GM13976 (cell line): ENCODE measurements at places on chromosomes 4 and X.
A peak's percentile ranks its signal among the peaks of the same experiment; 100 is the strongest.

GRCh38 chr4:2914256-2915126 lies 48.7 kb downstream of the NOP14 start:
- DNase-seq: peak; percentile 58

DNA sequence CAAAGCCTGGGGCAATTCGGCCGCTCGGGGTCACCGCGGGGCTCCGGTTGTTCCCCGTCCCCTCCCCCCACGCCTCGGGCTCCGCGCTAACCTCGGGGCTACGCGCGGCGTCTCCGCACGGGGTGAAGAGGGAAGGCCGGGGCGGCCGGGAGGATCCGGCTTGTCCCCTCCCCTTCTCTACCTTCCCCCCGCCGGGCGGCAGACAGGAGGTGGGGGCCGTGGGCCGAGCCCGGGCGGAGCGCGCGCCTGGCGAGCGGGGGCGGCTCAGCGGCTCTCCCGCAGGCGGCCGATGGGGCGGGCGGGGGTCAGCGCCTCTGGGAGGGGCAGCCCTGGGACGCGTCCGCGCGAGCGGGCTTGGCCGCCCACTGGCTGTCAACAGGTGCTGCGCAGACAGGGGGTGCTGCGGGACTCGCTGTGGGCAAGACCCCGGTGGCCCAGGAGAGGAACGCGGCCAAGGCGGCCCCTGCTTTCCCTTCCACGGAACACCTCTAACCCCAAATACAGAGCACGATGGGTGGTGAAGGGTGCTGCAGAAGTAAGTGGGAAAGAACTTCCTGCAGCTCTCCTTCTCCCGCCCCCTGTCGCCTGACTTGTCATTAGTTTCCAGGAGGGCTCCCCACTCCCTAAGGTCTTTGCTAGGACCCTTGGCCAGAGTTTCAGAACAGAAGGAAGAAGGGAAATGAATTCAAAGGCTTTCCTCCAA lies at the start of gene PDGFC:
Gene PDGFC (minus strand): TSS at position 124 of the 703 bp plus-strand sequence. CDS start 896 bp downstream, outside the sequence.
- DNase-seq: peak; percentile 47

- DNase-seq: no peak
Measured at GRCh38 chrX:15822922-15823321, 31.7 kb downstream of the AP1S2 start.

DNA sequence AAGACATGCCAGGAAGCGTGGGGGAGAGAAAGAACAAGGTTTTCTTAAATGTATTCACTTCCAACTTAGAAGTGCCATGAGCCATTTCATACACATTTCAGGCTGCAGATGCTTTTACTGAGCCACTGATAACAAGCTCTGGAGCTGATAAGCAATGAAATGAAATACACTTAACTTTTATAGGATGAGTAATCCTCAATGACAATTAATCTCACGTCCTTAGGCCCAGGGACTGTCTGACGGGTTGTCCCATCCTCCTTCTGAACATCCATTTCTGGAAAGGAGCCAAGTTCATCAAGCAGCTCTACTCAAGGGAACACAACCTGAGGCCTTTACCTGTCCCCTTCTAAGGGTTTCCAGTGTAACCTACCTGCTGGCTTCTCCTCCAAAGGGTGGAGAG lies 121.2 kb downstream of the PARM1 start:
- DNase-seq: no peak

DNA sequence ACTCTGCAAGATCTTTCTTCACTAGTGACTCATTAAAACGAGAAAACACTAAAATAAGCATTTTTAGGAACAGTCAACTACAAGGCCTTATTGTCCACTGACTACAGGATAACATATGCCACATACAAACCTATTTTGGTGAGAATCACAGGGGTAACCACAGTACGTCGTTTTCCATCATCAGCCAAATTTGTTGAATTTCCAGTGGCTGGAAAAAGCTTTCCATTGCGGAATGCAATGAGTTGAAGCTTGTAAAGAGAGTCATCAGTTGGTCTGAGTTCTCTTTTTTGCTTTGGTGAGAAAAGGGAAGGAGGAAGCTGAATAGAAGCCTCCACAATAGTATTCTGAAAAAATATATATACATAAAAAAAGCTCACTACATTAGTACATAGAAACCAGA lies 102.4 kb downstream of the ADGRA3 start:
- no peak for DNase-seq
